Spinal cord (tissue), 10 donors: ENCODE measurements at places on chromosomes 4 and X. TPM values are rescaled to one million over a fixed set of nuclear protein-coding genes. Genes with fewer than 3 reads are reported as not detected.

POU4F2 gene
- polyA plus RNA-seq, result 2.1 TPM

NHSL2 gene
- polyA plus RNA-seq, result 6.1 TPM

GRCh38 chr4:147528054-147528453 is 47.2 kb downstream of the EDNRA start:
- DNase-seq, result no peak

- DNase-seq, result no peak
Measured at GRCh38 chr4:41332510-41333054, 75.9 kb downstream of the UCHL1 start.

DNA sequence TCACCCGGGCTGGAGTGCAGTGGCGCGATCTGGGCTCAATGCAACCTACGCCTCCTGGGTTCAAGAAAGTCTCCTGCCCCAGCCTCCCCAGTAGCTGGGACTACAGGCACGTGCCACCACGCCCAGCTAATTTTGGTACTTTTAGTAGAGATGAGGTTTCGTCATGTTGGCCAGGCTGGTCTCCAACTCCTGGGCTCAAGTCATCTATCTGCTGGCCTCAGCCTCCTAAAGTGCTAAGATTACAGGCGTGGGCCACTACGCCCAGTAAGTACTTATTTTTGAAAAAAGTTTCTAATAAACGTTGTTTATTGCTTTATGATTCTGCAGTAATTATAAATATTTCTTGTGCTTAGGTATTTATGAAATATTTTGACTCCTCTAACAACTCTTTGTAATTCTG is 4.3 kb upstream of the PCSK1N start:
- no peak for DNase-seq
